ENCODE measurements at places on chromosomes 7 and 10.

GRCh38 chr7:70589010-70589409, 542.9 kb upstream of the GALNT17 start:
- no peak for DNase-seq

DNA sequence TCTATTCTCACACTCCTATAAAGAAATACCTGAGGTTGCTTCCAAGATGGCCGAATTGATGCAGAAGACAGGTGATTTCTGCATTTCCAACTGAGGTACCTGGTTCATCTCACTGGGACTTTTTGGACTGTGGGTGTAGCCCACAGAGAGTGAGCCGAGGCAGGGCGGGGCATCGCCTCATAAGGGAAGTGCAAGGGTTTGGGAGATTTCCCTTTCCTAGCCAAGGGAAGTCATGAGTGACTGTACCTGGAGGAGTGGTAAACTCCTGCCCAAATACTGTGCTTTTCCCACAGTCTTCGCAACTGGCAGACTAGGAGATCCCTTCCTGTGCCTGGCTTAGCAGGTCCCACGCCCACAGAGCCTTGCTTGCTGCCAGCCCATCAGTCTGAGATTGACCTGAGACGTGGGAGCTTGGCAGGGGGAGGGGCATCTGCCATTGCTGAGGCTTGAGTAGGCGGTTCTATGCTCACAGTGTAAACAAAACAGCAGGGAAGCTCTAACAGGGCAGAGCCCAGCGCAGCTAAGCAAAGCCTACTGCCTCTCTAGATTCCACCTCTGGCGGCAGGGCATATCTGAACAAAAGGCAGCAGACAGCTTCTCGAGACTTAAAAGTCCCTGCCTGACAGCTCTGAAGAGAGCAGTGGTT, 152.2 kb downstream of the ARL4A start:
- DNase-seq, result no peak

DNA sequence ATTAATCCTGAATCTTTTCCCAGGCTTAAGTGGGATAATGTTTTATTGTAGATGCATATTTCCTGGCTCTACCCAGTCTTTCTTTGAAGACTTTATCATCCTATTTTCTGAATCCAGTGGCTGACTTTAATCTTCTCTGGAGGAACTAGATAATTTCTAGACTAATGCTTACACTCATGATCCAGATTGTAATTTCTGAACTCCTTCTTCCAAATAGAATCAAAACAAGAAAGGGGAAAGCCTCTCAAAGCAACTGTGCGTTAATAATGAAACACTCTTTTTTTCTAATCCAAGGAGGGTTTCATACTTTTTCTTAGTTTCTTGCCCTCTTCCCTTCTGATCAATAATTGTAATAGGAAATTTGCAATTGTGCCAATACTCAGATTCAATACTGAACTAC, 8.0 kb downstream of the GSTK1 start:
- DNase-seq, result no peak

- DNase-seq, result no peak
Measured at GRCh38 chr10:97631098-97631497, 2.2 kb downstream of the MORN4 start.

DNA sequence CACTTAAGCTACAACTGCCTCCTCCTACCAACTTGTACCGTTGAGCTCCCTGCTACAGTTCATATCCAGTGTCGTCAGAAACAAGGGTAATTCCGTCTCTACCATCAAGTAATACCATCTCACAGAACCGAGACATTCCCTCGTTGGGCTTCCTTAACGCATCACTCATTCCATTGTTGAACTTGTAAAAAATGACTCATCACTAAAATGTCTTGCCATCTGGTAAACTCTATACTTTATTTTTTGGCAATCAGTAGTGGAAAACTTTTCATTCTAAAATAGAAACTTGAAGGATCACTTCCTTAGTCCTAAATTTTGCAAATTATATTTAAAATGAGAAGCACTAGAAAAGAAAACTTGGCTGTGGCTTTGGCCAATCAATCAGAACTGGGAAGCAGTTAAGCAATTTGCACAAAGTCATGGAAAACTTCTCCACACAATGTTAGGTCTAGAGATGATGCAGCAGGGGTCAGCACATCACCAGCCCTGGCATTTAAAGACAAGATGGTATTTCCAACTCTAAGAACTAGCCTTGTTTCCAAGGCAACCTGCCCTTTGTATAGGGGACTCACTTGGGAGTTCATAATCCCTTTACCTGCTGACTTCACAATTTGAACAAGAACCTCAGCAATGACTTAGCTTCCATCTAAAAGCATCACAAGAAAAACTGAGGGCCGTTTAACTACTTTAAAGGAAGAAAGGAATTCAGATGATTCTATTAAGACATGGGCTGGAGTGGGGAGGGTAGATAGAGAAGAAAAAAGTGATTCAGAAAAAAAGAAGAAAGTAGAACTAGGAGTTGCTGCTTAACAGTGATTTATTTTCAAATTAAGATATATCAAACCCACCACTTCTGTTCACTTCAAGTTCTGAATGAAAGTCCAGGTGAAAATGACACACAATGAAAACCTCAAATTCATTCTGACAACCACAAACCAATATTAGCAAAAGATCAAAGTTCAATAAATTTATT, 288.1 kb downstream of the PARD3 start:
- peak; percentile 73 for DNase-seq

- DNase-seq, result no peak
Measured at GRCh38 chr7:46164629-46165028, 243.6 kb upstream of the IGFBP3 start.

- no peak for DNase-seq
Measured at GRCh38 chr10:128095027-128095752, 31.0 kb downstream of the MKI67 start.

DNA sequence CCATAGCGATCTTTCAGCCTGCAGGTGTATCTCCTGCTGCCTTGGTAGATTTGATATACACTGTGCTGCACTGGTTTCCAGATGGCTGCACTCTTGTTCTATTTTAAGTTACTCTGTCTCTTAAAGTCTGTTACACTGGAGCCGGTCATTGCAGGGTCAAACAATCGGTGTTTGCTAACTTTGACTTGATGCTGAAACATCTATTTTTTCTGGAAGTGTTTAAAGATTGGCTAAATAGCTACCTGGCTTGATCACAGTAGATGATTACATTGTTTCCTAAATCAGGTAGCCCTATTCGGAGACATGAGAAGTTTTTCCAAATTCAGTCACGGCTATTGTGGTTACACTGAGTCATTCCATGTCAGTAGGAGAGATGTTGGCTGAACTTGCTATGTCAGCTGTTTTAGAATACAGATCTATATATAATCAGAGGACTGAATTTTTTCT, 574.8 kb downstream of the ETV1 start:
- DNase-seq, result no peak

GRCh38 chr7:1567049-1567771, 2.6 kb downstream of the PSMG3 start:
- no peak for DNase-seq

DNA sequence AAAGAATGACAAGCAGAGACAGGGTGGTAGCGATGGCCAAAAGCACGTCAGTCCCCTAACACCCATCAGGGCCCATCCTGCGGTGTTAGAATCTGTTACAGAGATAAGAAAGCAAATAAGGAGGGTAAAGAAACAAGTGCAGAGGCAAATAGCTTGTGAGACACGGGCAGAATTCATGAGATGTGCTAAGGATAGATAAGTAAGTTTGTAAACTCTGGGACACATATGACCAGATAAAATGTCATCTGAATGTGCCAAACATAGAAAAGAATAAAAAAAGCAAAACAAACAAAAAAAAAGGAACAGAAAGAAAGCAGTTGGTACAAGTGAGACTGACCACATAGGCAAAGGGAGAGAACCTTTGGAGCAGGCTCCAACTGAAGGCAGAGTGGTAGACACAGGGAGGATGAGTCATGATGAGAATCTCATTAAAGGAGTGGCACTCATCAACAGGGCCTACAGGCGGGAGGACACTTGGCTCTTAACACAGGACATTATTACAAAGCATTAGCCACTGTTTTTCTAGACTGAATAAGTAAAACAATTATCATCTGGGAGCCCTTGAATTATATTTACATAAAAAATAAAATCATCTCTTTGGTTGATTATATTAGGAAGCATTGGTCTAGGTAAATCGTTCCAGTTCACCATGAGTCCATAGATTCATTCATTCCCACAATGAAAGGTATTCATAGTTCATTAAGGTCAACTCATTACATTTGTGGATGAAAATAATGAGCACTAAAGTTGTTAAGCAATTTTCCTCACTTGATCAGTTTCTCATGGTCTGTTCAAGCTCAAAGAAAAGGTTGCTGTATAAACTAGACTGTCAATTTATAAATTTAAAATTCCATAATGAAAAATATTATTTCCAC, 21.5 kb upstream of the EPHB6 start:
- no peak for DNase-seq

GRCh38 chr7:94223375-94224084, 171.2 kb upstream of the COL1A2 start:
- DNase-seq, result peak; percentile 31

- no peak for DNase-seq
Measured at GRCh38 chr10:16505161-16505560, 16.5 kb downstream of the C1QL3 start.

- DNase-seq, result no peak
Measured at GRCh38 chr7:149787428-149788299, 14.3 kb upstream of the ZNF467 start.

DNA sequence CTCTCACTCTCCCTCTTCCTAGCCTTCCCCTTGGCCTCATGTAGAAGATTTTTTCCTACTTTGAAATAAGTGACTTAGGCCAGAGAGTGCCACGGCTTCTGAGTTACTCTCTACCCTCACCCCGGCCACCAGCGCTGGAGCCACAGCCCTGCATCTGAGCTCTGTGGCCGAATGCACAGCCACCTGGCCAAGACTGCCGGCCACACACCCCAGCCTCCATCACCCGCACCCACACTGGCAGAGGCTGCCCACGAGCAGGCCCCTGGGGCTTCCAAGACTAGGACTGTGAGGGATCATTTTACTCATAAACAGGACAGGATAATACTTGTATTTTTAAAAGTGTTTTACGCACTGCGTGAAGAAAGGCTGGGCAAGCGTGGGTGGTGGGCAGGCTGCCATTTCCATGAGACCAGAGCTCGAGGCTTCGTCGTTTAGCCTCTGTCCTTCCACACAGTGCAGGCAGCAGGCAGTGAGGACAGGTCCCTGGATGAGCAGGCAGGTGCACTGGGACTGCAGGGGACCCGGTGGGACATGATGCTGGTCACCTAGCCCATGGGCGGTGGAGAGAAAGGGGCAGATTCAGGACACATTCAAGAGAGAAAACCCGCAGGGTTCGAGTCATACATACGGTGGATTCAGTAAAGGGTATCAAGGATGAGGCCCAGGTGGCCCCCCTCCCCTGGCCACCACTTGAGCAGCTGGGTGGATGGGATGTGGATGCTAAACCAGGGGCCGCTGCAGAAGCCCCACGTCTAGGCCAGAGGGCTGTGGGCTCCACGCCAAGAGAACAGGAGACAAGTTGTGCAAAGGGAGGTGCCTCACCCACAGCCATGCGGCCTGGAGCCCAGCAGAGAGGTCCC, 35.5 kb upstream of the RNF32 start:
- DNase-seq, result no peak

- no peak for DNase-seq
Measured at GRCh38 chr7:75957021-75957736, 37.2 kb downstream of the TMEM120A start.
